Lung (tissue), 17 donors: ENCODE measurements at places on chromosomes 1 and 21. TPM values are rescaled to one million over a fixed set of nuclear protein-coding genes. Genes with fewer than 3 reads are reported as not detected.
A peak's percentile ranks its signal among the peaks of the same experiment; 100 is the strongest.

The PTGFRN gene
- 8.0 TPM for polyA plus RNA-seq

DNA sequence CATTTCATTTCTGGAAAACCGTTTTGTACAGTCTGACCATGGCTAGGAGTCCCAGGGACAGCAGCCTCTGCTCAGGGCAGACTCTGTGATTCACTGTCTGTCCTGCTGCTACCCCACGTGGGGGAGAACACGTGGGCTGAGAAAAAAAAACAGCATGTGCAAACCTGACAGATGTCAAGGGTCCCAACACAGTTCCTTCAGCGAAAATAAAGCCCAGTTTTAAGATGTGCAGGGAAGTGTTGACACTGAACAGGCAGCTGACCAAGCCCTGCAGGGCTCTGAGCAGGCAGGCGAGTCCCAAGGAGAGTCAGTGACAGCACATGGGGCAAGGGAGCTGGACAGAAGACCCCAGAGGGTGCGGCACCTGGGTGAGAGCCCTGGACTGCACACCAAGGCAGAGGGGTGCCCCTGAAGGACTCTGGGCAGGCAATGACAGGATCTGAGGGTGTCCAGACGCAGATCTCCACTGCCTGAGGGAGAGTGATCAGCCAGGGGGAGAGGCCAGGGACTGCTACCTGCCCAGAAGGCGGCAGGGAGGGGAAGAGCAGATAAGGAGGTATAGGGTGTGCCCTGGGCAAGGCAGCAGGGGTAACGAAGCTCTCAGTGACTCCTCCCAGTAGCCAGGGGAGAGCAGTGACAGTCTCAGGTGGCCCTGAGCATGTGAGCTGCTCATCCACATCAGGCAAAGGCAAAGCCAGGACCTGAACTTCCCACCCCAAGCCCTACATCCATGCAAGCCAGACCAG lies 5.1 kb upstream of the SPATC1L start:
- peaks cover 30% of the 10 kb centered on the region for H3K36me3 ChIP-seq
- H3K27me3 ChIP-seq = no peaks in the 10 kb centered on the region
- H3K4me1 ChIP-seq = no peaks in the 10 kb centered on the region
- H3K27ac ChIP-seq = peak overlapping the region; percentile 45
- no peak overlapping the region for H3K4me3 ChIP-seq

DNA sequence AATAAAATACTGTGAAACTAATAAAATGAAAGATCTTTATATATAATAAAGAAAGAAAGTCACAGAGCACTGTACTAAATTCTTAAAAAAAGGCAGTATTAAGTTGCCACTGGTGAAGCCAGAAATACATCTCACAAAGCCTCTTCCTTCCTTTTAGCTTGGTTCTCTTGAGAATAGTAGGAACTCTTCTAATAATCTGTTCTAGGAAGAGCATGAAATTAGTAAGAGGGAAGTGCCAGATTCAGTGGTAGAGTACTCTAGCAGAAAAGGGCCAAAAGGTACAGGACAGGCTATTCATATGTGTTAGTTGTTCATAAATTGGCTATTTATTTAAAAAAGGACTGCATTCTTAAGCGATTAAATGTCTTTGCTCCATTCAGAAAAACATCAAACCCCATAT lies 33.7 kb downstream of the CTTNBP2NL start:
- no peaks in the 10 kb centered on the region for H3K27me3 ChIP-seq
- H3K27ac ChIP-seq = no peak overlapping the region

DNA sequence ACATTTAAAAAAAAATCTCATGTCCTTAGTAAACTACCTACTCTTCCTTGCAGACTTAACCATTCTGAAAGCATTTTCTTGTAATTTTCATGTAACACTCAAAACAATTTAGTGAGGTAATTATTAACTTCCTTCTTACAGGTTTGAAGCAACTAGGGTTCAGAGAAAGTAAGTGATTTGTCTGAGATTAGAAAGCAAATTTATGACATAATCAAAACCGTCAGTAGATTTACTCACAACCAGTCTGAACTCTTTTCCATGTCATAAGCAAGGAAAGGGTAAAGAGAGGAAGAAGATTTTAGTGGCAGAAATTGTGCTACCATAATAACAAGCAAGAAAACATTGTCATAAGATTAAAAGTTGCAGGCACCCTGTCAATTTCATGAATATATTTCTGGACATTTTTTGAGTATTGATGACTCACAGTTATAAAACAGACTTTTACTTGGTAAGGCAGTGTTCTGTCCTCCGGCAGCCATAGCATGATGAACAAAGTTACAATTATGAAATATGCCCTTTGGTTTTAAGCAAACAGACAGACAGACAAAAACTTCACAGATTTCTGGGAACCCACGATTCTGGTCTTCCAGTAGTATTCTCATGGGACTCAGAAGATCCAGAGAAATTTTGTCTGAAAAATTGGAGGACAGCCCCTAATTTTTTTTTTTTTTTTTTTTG lies 707.2 kb downstream of the RWDD3 start:
- H3K27me3 ChIP-seq = no peaks in the 10 kb centered on the region
- no peak for DNase-seq
- H3K36me3 ChIP-seq = no peaks in the 10 kb centered on the region
- no peaks in the 10 kb centered on the region for H3K4me1 ChIP-seq
- H3K27ac ChIP-seq = no peak overlapping the region

DNA sequence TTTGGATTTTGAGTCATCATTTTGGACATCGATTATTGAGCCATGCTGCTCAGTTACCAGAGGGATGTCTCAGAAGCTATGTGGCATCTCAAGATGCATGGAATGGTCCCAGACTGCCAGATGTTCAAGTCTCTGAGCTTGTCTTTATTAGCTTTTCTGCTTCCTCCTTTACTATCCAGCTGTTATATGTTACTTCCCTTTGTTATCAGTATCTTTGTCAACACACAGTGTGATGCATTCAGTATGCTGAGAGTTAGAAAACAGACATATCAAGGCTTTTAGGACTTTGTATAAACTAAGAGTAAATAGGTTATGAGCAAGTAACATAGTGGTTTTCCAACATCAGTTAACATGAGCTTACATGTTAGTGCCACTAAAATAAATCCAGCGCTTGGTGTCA lies 474.5 kb downstream of the DSCAM start:
- peak; percentile 79 for DNase-seq
- no peaks in the 10 kb centered on the region for H3K4me1 ChIP-seq
- no peak overlapping the region for H3K27ac ChIP-seq
- H3K27me3 ChIP-seq = no peaks in the 10 kb centered on the region
- H3K4me3 ChIP-seq = no peak overlapping the region
- H3K36me3 ChIP-seq = no peaks in the 10 kb centered on the region

GRCh38 chr1:176854758-176855745 lies 309.5 kb downstream of the ASTN1 start:
- H3K27me3 ChIP-seq = no peaks in the 10 kb centered on the region
- H3K27ac ChIP-seq = no peak overlapping the region
- H3K4me1 ChIP-seq = peaks cover 3% of the 10 kb centered on the region
- no peak overlapping the region for H3K4me3 ChIP-seq
- DNase-seq = peak; percentile 86

DNA sequence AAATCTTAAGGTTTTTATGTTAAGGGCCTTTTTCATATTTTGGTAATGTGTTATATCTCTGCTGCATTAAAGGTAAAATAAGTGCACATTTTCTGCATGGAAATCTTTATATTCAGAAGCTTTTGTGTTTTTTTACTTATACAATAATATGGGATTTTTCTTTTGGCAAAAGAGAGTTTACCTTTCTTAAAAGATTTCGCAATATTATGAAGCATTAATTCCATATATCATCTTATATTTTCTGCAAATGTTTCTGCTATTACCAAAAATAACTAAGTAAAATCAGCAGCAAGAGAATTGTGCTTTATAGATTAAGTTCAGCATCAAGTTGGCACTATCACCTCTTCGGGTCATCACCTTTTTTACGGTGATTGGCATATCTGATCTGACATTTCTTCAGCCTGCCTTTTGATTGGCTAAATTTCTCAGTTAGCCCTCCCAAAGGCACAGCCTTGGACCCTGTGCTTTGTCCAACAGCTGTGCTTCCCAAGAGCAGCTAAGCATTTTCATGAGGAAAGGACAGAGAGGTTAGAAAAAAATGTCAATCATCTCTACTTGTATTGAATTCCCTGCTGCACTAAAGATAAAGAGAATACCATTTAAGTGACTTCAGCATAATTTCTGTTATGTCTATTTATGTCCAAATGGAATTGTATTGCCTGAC lies 767.1 kb upstream of the PRMT6 start:
- no peak overlapping the region for H3K27ac ChIP-seq
- H3K27me3 ChIP-seq = no peaks in the 10 kb centered on the region
- DNase-seq = no peak
- H3K4me3 ChIP-seq = no peak overlapping the region
- no peaks in the 10 kb centered on the region for H3K36me3 ChIP-seq
- peaks cover 11% of the 10 kb centered on the region for H3K4me1 ChIP-seq

GRCh38 chr1:92804721-92805201 lies 19.9 kb upstream of the EVI5 start:
- DNase-seq = peak; percentile 85
- H3K4me1 ChIP-seq = peaks cover 9% of the 10 kb centered on the region
- H3K27me3 ChIP-seq = no peaks in the 10 kb centered on the region
- no peaks in the 10 kb centered on the region for H3K36me3 ChIP-seq
- H3K27ac ChIP-seq = peak overlapping the region; percentile 45

GRCh38 chr1:8510041-8510823 lies 192.3 kb downstream of the SLC45A1 start:
- H3K36me3 ChIP-seq = no peaks in the 10 kb centered on the region
- peak; percentile 94 for DNase-seq
- H3K4me3 ChIP-seq = no peak overlapping the region
- H3K27me3 ChIP-seq = no peaks in the 10 kb centered on the region
- peaks cover 12% of the 10 kb centered on the region for H3K4me1 ChIP-seq

- H3K27me3 ChIP-seq = peaks cover 2% of the 10 kb centered on the region
- no peaks in the 10 kb centered on the region for H3K4me1 ChIP-seq
- no peak overlapping the region for H3K27ac ChIP-seq
Measured at GRCh38 chr1:13469343-13469742, 44.5 kb downstream of the LRRC38 start.

DNA sequence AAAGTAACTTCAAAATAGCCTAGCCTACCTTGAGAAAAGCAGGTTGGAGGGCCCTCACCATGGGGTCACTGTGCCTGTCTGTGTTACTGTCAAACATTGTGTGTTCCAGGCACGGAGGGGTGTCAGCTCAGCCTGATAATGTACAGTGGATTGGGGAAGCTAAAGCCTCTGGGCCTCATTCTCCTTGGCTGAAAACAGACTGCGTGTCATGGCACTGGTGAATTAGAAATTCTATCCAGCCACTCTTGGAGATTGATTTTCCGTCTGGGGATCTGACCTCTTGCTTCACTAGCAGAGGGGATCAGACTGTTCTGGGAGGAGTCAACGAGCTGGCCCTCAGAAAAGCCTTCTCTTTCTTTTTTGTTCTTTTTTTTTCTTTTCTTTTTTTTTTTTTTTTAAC lies 123.5 kb upstream of the HOOK1 start:
- no peaks in the 10 kb centered on the region for H3K4me1 ChIP-seq
- H3K27me3 ChIP-seq = no peaks in the 10 kb centered on the region
- no peak overlapping the region for H3K27ac ChIP-seq
- H3K36me3 ChIP-seq = no peaks in the 10 kb centered on the region

DNA sequence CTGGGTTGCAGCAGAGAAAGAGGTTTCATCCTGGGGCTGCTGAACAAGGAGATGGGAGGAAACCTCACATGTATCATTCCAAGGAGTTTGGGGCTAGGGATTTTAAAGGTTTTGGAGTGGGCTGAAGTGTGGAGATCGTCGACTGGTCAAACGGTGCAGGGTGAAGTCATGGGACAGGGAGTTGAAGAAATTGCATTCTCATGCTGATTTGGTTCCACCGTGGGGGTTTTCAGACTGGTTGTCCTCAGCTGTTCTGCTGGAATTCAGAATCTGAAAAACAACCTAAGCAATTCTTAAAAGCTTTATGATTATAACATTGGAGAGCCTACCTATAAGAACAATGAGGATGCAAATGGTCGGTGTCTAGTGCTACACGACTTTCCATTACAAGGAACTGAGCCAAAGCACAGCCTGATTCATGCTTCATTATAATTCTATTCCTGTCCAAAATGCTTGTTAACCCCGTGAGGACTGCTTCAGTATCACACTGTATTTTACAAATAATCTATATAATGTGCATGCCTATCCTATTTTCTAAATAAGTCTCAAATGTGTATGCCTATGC lies 242.7 kb downstream of the TM2D1 start:
- no peaks in the 10 kb centered on the region for H3K36me3 ChIP-seq
- H3K27ac ChIP-seq = no peak overlapping the region
- H3K4me3 ChIP-seq = no peak overlapping the region
- no peak for DNase-seq
- no peaks in the 10 kb centered on the region for H3K27me3 ChIP-seq

- peaks cover 14% of the 10 kb centered on the region for H3K27me3 ChIP-seq
- no peak overlapping the region for H3K27ac ChIP-seq
- H3K4me3 ChIP-seq = no peak overlapping the region
- H3K4me1 ChIP-seq = peaks cover 4% of the 10 kb centered on the region
- no peaks in the 10 kb centered on the region for H3K36me3 ChIP-seq
Measured at GRCh38 chr1:22321917-22322316, 129.7 kb upstream of the ZBTB40 start.
